ENCODE measurements at places on chromosomes 5 and 9.

GRCh38 chr5:154092356-154093141 is 53.8 kb downstream of the MFAP3 start:
- DNase-seq: no peak

- DNase-seq: no peak
Observed at GRCh38 chr9:13351778-13352386, 72.4 kb upstream of the MPDZ start.

- no peak for DNase-seq
Observed at GRCh38 chr9:27145143-27145542, 36.1 kb downstream of the TEK start.

DNA sequence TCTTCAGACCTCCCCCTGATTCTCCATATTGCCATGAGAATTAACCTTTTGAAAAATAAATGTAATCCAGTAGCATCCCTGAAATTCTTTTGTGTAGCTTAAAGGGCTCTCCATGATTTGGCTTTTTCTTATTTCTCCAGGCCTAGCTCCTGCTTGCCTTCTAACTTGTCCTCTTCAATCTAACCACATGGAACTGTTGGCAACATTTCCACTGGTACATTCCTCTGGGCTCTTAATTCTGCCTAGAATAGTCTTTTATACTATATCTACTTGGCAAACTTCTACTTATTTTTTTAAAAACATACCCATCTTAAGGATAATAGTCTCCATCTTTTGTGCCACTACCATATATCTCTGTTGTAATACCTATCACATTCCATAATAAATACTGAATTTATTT is 54.1 kb downstream of the GNG10 start:
- DNase-seq: no peak

All from T-helper 22 cell (primary cell).